ENCODE measurements at places on chromosomes 16 and 17.

- DNase-seq = peak; percentile 12
These were observed at the start of gene USP43 for GRCh38 chr17:9644910-9645751. Gene USP43 (plus strand): TSS chr17:9645517. CDS start chr17:9645633, 116 bp downstream.

DNA sequence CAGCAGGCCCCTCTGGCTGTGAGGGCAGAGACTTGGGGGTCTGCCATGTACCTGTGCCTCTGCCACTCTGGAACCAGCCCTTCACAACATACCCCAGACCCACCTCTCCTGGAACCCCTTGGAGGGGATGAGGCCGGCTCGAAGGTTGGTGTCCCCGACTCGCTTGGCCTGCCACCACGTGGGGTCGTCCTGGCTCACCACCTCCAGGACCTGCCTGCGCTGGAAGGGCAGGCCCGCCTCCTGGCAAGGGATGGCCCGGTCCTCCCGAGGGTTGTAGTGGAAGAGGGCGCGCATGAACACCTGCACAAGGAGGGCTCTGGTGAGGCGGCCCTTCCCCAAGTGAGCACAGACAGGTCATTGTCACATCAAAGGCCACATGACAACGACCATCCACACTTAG is 12.2 kb downstream of the MPP3 start:
- DNase-seq = no peak

DNA sequence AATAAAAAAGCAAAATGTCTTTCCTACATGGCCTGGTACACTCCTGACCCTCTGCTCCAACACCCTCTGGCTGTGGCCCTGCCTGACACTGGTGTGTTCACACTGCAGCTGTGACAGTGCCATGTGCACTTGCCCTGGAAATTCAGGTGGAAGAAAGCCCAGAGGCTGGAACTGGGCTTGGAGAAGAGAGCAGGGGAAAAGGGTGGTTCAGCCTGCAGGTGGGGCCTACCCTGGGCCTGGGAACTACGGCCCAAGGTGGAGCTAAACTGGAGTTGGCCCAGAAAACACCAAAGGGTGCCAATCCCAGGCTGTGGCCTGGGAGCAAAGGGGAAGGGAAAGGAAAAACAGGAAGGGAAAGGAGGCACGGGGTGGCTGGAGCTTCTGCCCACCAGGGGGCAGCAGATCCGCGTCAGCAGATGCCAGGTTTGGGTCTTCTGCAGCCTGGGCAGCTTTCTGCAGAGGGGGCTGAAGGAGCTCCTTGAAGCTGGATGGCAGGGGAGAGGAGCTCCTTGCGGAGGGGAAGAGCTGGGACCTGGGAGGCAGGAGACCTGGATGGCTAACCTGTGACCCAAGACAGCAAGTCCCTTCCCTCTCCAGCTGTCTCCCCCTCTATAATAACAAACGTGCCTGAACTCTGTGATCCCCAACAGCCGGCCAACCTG is 15.4 kb upstream of the CTCF start:
- no peak for DNase-seq

GRCh38 chr17:73189417-73190099 is 3.3 kb upstream of the COG1 start:
- DNase-seq = no peak

GRCh38 chr17:82440469-82440981 is 10.0 kb downstream of the CYBC1 start:
- no peak for DNase-seq

- no peak for DNase-seq
These were observed 227.8 kb downstream of the ABCC12 start for GRCh38 chr16:47928008-47928407.

GRCh38 chr16:31467858-31468257 is 4.1 kb upstream of the TGFB1I1 start:
- DNase-seq = no peak

GRCh38 chr17:29042026-29042678 is 789 bp upstream of the PIPOX start:
- DNase-seq = no peak

DNA sequence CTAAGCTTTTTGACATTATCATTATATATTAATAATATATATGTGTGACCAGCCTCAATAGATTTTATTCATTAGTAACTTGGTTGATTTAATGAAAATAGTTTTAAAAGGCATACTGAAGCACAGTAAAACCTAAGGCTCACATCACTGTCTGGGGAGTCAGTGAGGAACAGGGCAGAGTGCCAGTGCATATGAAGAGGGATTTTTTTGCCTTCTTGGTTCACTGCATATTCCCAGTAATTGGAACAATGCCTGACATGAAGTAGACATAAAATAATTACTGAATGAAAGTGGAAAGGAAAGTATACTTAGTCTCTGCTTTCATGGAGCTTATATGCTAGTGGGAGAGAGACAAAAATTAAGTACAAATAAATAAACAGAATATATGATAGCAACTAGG is 81.1 kb downstream of the FTO start:
- DNase-seq = no peak

DNA sequence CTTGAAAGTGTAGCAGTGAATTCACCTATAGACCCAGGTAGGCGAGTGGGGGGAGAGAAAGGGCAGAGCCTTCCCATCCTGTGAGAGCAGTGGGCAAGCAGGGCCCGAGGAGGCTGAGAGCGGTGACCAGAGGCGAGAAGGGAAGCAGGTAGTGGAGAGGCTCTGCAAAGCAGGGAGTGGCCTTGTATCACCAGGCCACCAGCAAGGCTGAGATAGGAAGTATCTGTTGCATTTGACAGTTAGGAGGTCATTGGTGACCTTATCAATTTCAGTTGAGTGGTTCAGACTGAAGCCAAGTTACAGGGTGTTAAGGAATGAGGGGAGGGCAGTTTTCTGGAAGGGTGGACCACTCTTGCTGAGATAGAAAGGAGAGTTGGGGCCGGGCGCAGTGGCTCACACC is 10.7 kb upstream of the HSD3B7 start:
- DNase-seq = no peak

DNA sequence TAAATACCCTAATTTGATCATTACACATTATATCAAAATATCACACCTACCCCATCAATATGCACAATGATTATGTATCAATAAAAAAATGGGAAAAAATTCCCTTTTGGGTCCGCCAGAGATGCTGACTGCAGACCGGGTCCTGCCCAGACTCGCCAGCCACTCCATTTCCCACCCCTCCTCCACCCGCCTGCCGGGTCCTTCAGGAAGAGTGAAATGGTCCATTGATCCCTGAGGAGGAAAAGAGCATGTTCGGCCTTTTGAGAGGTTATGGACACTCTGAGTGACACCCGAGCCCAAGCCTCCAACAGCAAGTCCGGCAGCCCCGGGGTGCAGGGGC is 123.9 kb upstream of the ZFHX3 start:
- DNase-seq = no peak

DNA sequence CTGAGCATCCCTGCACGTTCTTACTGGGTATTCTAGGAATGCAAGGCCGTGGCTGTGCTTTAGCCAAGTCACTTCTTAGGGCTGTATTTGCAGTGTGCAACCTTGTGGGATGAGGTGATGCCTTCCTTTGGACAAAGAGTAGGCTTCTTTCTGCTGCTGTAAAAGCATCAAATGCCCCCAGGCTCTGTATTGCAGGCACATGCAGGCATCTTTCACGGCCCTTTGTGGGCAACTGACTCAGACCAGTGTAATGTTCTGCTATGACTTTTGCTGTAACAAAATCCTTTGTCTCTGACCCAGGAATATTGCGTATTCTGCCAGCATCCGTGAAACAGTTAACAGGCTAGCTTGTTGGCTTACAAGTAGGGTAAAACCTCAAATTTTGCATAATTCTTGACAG is 30.9 kb upstream of the GCSH start:
- no peak for DNase-seq

- DNase-seq = peak; percentile 4
These were observed 251.6 kb downstream of the KCNJ2 start for GRCh38 chr17:70420861-70421445.

DNA sequence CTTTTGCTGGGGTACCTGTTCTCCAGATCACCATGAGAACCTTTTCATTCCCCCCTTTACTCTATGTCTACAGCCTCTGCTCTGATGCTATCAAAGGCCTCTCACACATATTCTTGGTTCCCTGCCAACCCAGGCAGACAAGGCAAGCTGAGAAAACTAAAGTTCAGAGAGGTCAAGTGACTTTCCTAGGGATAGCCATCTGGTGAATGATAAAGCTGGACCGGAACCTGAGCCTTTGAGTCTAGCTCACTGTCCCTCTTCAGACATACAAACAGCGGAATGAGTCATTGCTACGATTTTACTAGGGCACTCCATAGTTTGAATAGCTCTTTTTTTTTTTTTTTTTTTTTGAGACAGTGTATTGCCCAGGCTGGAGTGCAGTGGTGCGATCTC is 73.3 kb downstream of the XYLT1 start:
- DNase-seq = no peak

- DNase-seq = no peak
These were observed 41.0 kb downstream of the STAT3 start for GRCh38 chr17:42347198-42347597.

GRCh38 chr16:81284995-81285600 is 29.7 kb upstream of the GAN start:
- no peak for DNase-seq

- no peak for DNase-seq
These were observed 28.3 kb downstream of the CCDC40 start for GRCh38 chr17:80064696-80065095.

- no peak for DNase-seq
These were observed 46.3 kb downstream of the METRNL start for GRCh38 chr17:83125515-83126274.

DNA sequence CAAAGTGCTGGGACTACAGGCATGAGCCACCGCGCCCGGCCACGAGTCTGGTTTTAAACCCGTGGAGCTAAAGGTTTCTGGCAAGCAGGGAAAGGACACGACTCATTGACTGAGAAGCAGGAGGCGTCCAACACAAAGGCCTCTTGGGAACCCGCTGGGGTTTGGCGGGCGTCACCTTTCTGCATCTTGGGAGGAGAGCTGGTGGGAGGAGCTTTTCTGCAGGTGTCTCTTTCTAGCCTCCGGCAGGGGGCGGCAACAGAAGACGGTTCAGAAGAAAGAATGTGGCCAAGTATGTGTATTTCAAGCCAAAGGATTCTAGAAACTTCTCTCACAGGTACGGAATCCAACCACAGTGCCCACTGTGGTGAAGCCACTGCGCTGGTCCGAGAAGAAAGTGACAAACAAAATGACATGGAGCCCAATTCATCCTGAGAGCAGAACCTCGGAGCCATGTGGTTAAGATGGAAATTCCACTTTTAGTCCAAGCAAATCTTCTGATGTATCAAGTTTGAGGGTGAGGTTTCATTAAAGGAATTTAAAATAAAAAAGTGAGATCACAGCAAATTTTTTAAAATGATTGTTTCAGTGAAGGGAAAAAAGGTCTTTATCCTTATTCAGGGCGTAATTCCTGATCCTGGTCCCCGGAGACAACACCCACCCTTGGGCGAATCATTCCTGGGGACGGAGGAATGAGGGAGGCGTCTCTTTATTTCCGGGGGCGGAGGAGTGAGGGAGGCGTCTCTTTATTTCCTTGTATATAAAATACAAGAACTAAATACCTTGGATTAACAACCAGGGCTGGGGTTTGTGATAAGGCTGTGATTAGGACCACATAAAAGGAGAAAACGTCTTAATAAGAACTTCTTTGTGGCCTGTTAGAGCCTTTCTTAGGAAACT is 97.6 kb downstream of the MRM3 start:
- DNase-seq = peak; percentile 43

GRCh38 chr17:1455291-1455796 is 688 bp downstream of the CRK start:
- DNase-seq = no peak

DNA sequence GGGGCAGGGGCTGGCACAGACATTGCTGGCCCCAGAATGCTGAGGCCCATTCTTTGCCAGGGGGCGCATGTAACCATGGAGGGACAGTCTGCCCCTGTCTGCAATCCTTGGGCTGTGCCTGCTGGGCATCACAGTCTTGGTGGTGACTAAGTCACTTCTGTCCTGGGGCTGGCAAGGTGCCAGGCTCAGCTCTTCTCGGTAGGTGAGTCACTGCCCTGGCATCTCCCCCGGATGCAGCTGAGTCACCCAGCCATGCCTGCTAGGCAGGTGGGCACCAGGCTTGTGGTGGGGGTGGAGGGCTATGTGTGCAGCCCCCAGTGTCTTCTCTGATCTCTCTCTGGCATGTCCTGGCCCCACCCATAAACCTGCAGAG is 5.6 kb downstream of the RARA start:
- DNase-seq = peak; percentile 82

DNA sequence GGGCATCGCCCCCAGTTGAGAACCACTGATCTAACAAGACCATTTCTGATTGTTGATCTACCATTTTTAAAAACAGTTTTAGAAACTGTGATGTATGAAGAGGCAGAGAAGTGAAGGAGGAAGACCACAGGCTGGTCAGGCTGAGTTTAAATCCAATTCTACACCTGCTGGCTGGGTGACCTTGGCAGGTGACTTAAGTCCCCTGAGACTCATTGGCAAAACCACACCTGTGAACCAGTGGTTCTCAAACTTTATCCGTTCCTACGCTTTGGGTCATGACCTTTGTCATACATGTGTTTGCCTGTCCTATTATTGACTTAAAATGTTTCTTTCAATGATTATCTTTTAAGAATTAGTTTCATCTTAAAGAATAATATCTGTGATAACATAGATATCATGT is 2.3 kb downstream of the GP2 start:
- no peak for DNase-seq

- no peak for DNase-seq
These were observed 1.1 kb downstream of the USP31 start for GRCh38 chr16:23148166-23148512.

DNA sequence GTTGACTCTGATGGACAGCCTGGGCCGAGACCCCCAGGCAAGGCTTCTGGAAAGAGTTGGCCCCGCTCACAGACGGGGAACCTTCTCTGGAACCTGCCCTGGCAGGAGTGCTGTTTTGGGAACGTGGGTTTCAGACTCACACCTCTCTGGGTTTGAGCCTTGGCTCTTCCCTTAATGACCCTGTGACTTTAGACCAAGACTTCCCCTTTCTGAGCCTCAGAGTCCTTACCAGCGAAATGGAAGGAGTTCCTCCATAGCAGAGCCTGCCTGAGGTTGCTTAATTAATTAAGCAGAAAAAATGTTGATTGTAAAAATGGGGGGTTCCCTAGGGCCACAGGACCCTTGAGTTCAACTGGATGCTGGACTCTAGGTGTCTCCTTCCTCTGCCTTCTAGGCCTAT is 408.2 kb downstream of the SEC14L1 start:
- no peak for DNase-seq

- no peak for DNase-seq
These were observed 98.2 kb upstream of the DHX40 start for GRCh38 chr17:59466946-59467801.

- DNase-seq = no peak
These were observed 32.8 kb downstream of the MMD start for GRCh38 chr17:55388842-55389241.

GRCh38 chr17:40284085-40284713 is 3.5 kb upstream of the CDC6 start:
- peak; percentile 47 for DNase-seq

All from epithelial cell of proximal tubule (primary cell).